ENCODE measurements at places on chromosomes 16 and 17.

- no peak for DNase-seq
Observed at GRCh38 chr17:48498164-48498850, 32.5 kb downstream of the HOXB1 start.

GRCh38 chr16:82379551-82379950 is 209.5 kb upstream of the MPHOSPH6 start:
- no peak for DNase-seq

DNA sequence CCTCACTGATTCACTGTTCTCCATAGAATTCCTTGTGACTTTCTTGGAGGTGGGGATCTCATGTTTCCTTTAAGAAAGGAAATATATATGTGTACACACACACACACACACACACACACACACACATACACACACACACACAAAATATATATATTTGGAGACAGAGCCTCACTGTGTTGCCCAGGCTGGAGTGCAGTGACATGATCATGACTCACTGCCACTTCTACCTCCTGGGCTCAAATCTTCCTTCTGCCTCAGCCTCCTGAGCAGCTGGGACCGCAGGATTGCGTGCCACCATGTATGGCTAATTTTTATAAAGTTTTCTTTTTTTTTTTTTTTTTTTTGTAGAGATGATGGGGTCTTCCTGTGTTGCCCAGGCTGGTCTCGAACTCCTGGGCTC is 45.9 kb downstream of the CDH13 start:
- no peak for DNase-seq

DNA sequence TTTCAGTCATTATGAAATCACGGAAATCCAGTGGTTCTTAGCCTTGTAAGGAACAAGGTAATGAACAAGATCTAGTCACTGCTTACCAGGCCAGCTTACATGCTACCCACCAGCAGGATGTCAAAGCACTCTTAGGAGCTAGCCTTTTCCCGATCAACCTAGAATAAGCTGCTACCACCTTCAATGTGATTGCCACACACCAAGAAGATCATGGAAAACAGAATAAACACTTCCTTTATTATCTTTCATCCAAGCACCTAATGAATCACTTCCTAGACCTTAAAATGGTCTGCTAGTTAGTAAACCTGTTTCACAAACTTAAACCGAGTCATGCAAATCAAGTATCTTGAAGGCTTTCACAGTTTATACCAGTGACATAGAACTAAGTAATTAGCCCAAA is 5.0 kb downstream of the BBS2 start:
- no peak for DNase-seq

DNA sequence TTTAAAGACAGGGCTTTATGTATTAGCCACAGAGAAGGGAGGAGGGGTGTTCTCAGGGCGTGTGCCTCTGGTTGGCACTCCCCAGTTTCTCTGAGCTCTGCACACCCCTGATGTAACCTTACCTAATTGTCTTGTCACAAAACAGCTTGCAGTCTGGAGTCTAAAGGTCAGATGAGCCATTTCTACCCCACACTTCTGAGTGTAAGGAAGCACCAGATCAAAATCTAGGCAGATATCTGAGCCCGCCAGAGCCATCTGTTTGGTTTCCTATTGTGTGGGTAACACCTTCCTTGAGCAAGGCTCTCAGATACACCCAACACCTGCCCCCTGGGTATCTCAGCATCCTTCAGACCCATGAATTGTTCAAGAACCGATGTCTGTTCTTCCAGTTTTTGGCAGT is 15.5 kb downstream of the CDH1 start:
- DNase-seq, result peak; percentile 81

DNA sequence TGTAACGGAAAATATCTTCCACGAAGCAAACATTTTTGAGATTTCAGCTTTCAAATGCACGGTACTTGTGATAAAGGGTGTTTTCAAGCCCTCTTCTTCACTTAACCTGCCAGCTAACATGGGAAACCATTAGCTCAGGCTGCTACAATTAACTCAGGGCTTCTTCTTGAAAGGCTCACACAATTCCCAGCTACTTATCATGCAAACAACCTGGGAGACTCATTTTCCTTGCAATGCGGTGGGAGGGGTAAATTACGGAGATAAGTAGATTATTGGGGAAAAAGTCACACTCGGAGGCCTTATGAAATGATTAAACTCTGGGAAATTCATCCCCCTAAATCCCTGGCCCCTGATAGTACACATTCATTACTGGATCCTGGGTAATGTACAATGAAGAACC is 266.4 kb downstream of the STX8 start:
- DNase-seq, result no peak

GRCh38 chr16:89142474-89143195 is 28.9 kb upstream of the CDH15 start:
- no peak for DNase-seq

GRCh38 chr16:50747207-50747956 is 5.5 kb downstream of the CYLD start:
- peak; percentile 67 for DNase-seq

- DNase-seq, result no peak
Observed at GRCh38 chr16:8663192-8664089, 11.0 kb upstream of the ABAT start.

DNA sequence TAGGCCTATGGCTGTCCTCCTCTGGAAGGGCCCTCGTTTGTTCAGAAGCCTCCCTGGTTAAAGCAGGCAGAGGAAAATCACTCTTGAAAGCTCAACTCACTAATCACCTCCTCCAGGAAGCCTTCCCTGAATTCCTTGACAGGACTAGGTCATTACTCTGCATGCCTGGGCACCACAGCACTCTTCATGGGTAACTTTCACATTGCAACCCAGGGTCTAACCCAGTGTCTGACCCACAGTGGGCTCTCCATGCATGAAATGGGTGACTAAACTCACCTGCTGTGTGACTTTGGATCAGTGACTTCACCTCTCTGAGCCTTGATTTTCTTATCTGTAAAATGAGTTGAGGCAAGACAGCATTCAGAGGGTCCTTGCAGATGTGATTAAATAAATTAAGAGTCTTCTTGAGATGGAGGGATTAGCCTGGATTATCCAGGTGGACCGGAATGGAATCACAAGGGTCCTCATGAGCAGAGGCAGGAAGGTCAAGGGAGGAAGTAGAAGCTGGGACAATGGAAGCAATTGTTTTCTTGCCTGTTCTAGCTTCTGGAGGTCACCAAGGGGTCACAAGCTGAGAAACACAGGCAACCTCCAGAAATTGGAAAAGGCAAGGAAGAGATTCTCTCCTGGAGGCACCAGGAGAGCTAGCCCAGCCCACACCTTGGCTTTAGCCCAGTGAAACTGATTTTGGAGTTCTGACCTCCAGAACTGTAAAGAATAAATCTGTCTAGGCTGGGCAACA is 3.8 kb upstream of the RAI1 start:
- no peak for DNase-seq
